ENCODE measurements at places on chromosomes 7 and 10.

DNA sequence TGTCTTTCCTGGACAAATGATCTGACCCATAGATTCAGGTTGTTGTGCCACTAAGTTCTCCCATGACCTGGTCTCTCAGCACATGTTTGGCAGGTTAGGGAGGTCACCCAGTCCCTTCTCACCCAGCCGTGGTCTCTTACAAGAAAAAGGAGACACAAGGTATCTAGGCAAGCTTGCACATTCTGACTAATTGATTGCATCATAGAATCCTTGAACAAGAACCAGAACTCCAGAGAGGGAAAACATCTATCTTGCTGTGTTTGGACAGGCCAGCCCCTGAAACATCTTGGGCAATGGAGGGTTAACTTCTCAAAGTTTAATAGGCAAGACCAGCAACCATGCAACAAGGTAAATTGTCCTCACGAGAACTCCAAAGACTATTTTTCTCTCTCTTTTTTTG lies 8.5 kb upstream of the HK1 start:
- no peak for DNase-seq

GRCh38 chr10:5490698-5491464 lies 8.5 kb downstream of the CALML5 start:
- no peak for DNase-seq

- DNase-seq, result no peak
These were observed 260.1 kb downstream of the CAMK1D start for GRCh38 chr10:12609435-12609834.

GRCh38 chr7:1187127-1187526 lies 27.1 kb upstream of the ZFAND2A start:
- no peak for DNase-seq

DNA sequence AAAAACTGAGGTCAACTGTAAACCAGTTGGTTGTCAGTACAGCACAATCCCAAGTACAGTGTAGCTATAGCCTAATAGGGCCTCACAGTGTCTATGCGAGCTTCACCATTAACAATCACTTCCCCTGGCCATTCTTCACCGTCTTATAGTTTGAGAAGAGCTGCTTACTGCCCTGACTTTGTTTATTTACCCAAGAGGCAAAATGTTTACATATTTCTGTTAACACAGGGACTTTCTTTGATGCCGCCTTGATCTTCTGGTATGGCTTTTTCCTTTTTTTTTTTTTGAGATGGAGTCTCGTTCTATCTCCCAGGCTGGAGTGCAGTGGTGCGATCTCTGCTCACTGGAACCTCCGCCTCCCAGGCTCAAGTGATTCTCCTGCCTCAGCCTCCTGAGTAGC lies 3.3 kb downstream of the MYOF start:
- no peak for DNase-seq

GRCh38 chr7:137664846-137665245 lies 181.9 kb downstream of the DGKI start:
- no peak for DNase-seq

DNA sequence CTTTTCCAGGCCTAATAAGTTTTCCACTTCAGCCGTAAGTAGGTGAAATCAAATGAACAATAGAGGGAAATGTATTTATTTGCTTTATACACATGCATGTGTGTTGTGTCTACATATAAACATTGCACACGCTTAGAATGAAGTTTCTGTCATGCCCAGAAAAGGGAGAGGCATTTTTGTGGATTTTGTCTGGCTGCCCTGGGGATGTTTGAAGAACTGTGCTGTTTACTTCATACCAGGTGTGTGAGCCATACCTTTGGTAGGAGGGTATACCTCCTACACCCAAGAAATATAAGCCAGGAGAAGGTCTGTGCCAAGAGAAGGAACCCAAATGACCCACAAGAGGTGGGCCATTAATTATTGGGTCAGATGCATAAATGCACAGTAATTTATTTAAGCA lies 12.8 kb downstream of the GATAD1 start:
- DNase-seq, result no peak

DNA sequence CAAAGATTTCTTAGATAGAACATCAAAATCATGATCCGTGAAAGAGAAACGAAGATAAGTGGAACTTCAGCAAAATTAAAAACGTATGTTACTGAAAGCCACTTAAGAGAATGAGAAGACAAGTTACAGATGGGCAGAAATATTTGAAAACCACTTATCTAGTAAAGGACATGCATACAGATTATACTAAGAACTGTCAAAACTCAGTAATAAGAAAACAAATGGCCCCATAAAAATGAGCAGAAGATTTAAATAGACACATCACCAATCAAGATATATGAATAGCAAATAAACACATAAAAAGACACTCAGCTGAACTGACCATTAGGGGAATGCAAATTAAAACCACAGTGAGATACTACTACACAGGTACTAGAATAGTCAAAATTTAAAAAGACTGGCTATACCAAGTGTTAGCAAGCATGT lies 343.7 kb downstream of the PTEN start:
- DNase-seq, result peak; percentile 16

DNA sequence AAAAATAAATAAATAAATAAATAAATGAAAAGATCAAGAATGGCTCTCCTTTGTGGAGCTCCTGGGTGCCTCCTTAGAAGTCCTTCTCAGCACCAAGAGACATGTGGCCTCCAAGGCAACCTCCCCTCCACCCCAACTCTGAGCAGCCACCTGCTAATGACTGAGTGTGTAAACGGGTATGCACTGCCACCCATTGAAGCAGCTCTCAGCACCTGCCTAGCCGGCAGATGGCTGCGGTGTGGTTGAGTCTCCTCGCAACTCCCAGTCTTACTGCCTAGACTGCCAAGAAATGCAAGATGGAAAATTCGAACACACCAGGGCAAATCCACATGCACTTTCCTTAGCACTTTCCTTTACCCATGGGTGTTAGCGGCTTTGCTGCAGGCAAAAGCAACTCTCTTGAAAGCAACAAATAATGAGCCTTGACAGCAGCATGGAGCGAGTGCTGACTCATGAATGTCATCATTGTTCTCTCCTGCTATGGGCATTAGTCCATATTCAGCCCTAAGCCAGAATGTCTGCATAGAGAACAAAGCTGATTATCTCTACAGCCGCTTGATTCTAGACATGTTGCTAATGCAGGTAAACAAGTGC lies 913.9 kb upstream of the AUTS2 start:
- no peak for DNase-seq

GRCh38 chr10:74419958-74420375 lies 268.9 kb downstream of the ADK start:
- DNase-seq, result no peak

DNA sequence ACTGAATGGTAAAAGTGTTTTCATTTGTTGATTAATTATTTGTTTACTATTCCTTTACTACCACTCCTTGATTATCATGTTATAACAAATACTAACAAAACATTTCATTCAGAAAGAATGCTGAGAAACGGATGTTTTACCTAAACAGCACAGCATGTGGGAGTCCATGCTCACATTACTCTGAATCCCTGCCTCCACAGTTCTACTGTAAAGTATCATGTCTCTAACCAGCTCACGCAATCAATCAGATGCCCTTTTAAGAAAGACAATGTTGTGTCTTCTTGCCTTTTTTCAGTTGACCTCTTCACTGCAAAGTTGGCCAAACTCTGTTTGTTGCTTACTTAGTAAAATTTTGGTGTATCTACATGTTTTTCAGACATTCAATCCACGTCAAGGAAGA lies 232.5 kb upstream of the MDFIC start:
- DNase-seq, result no peak

DNA sequence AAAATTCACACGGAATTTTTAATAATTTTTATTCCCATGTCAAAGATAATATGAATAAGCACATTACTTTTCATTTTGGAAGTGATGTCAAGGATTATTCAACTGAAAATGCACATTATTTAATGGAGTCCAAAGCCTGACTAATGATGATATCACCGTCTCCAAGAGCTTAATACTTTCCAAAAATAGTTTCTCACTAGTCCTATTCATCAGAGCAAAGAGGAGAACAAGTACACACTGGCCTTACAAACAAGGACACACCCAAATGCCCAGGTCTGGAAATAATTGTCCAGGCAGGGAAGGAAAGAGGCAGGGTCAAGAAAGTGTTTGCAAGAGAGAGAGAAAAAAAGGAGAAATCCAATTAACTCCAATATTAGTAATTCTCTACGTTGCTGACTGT lies 216.8 kb upstream of the CCDC6 start:
- DNase-seq, result peak; percentile 44

GRCh38 chr7:71733107-71733870 lies 601.3 kb downstream of the GALNT17 start:
- DNase-seq, result no peak

GRCh38 chr10:58965855-58966254 lies 210.6 kb upstream of the PHYHIPL start:
- DNase-seq, result no peak

DNA sequence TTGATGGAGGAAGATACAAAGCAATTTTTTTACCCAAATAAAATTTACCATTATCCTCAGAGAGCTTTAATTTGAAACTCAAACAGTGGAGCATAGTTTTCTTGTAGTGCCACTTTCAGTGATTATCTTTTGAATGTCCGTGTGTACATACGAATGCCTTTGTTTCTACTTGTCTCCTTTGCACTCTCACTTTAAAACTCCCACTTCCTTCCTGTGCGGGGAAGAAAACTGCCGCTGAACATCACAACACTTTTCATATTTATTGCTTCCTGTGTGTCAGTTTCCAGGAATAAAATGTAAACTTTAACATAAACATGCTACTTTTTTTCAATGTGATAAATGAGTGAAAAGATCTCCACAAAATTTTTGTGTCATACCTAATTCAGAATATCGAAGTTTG lies 102.4 kb downstream of the SEMA3A start:
- DNase-seq, result no peak

GRCh38 chr7:124188576-124188975 lies 155.7 kb upstream of the TMEM229A start:
- DNase-seq, result no peak

DNA sequence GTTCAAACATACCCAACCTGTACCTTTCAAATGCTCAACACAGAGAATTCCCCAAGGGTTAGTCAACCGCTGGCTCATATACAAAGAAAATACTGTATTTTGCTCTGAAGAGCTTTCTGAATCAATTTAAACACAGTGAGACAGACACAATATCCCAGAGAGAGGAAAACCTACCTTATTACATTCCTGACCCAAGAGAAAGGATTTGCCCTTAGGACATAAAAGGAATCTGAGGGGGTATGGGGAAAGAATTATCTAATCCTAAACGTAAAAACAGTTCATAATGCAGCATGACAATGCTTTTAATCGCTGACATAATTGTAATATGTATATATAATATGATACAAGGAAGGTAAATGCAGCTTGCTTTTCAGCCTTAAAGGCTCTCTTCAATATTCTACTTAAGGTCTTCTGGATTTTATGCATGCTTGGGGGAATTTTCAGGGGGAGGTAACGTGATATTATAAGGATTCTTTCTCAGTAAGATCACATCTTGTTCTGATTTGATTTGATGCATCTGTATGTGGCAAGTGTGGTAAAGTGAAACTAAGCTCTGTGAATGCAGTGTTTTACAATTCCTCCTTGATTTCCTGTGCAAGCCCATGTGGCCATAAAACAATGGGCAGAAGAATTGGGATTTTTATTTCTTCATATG lies 240.5 kb downstream of the GLI3 start:
- DNase-seq, result peak; percentile 49
